Left forelimb (tissue), 1 donor: ENCODE measurements at places on chromosomes 6 and 20.

GRCh38 chr6:30321692-30322388 lies 4.9 kb upstream of the TRIM39 start:
- DNase-seq, result no peak

- DNase-seq, result no peak
Observed at GRCh38 chr6:45832063-45832462, 183.6 kb downstream of the CLIC5 start.

DNA sequence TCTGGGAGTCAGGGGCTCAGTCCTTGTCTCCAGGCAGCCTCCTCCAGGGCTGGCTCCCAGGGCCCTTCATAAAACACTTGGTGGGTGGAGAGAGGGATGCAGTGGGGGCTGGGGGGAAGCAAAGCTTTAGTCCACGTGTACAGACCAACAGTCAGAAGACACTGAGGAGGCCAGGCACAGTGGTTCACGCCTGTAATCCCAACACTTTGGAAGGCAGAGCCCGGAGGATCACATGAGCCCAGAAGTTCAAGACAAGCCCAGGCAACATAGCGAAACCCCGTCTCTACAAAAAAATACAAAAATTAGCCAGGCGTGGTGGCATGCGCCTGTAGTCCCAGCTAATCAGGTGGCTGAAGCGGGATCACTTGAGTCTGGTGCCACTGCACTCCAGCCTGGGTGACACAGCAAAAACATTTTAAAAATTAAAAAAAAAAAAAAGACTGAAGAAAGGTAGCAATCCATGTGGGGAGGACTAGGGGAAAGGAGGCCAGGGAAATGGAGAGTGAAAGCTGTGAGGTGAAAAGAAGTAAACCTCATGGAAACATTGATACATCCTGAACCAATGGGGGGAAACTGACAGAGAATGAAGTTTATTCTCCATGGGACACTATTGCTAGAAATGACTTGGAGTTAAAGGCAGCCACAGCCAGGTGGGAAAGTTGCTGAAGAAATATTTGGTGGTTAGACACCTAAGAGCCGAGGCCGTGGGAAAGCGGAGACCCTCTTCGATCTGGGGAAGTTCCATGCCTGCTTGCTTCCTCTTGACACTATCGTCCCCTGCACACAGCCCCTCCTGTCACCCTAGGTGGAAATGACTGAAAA lies 35.4 kb downstream of the PIM1 start:
- peak; percentile 36 for DNase-seq

DNA sequence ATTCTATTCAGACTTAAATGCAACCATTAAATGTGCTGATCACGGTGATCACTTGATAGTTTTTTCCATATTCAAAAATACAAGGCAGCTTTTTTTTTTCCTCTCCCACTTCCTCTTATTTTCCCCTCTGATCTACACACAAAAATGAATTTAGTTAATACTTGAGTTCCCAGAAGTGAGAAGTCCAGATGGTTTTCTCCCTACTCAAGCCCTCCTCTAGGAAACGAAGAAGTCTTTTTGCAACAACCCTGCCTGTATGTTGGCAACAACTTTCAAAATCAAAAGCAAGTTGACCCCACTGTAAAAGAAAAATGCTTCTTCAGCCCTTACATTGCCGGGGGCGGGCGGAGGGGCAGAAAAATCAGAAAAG lies 24.3 kb downstream of the ARHGAP18 start:
- DNase-seq, result no peak

- no peak for DNase-seq
Observed at GRCh38 chr6:86031713-86032112, 389.0 kb upstream of the SYNCRIP start.

DNA sequence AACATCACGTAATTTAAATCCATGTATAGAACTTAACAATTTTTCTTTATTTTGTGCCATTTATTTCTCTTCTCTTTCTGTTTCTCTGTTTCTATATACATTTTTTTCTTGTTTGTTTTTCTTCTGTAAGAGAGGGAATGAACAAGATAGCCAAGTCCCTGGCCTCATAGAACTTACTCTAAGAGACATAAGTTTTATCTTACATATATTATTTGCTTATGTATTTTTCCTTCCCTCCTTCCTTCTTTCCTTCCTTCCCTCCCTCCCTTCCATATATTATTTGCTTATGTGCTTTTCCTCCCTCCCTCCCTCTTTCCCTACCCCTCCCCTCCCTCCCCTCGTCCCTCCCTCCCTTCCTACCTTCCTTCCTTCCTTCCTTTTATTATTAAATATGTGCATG lies 13.0 kb downstream of the DOK5 start:
- no peak for DNase-seq

- DNase-seq, result no peak
Observed at GRCh38 chr6:132932588-132932987, 118.2 kb downstream of the RPS12 start.

DNA sequence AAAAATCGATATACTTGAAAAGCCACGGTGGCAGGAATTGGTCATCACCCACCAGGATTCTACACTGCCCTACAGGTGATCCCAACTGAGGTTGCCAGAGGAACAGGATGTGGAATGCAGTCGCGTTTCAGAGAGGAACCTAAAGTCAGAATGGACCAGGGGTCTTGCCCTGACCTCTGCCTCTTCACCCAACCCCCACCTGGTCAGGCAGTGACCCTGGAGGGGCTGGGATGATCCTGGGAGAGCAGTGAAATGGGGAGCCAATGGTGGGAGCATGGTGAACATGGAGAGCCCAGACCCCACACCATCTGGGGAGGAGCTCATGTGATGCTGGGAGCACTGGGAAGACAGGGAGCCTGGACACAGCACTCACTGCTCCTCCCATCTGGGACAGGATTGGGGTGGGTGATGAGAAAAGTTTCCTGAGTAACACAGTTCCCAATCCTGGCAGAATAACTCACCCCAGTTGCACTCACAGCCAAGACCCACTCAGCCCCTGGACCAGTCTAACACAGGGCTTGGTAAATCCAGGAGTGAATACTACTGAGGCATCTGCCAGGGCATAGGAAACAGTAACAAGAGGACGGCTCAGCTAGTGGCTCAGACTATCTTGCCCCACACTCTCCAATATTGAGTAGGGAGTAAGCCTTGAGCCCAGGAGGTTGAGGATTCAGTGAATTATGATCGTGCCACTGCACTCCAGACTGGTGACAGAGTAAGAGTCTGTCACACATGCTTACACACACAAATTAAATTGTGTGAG lies 1.7 kb upstream of the ULBP2 start:
- no peak for DNase-seq

GRCh38 chr6:167990016-167990945 lies 7.2 kb upstream of the KIF25 start:
- DNase-seq, result no peak

- no peak for DNase-seq
Observed at GRCh38 chr6:138690975-138691594, 82.5 kb upstream of the CCDC28A start.

DNA sequence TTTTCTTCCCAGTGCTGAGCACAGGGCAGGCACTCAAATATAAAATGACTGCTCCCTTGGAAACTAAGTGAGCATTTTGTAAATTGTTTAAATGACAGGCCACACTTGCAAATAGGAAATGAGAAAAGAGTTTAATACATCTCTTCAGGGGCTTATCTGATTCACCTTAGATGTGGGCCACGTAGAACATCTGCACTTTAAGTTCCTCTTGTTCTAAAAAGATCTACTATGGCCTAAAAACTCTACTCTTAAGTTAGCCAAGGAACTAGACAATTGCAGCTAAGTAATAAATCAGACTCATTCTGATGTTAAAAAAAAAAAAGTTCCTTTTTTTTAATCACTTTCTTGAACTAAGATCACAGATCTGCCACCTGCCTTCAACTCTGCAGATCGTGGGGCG lies 126.3 kb downstream of the KIF16B start:
- no peak for DNase-seq

DNA sequence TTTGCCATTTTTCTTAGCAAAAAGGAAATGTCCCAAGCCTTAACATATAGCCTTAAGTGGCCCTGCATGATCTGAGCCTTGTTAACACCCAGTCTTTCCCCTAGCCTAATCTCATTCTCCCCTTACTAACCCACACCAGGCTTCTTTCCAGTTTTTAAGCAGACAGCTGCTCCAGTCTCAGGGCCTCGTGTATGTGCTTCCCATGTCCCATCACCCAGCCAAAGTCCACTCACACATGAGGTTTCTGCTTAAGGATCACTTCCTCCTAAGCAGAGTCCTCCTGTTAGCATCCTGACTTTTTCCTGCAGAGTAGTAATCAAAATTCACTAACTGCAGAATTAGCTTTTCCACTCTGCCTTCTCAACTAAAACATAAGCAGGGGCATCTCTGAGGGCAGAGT lies 96.1 kb downstream of the SMLR1 start:
- DNase-seq, result no peak

DNA sequence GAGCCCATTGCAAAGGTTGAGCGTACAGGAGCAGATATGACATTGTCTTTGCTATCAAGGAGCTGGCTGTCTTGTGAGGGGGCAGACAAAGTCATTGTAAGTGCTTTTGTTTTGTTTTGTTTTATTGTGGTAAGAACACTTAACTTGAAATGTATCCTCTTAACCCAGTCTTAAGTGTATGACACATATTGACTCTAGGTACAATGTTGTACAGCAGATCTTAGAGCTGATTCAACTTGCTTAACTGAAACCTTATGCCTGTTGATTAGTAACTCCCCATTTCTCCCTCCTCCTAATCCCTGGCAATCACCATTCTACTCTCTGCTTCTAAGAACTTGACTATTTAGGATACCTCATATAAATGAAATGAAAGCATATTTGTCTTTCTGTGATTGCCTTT lies 429.0 kb downstream of the BMP2 start:
- DNase-seq, result no peak

GRCh38 chr6:167988154-167988495 lies 9.3 kb upstream of the KIF25 start:
- DNase-seq, result no peak

DNA sequence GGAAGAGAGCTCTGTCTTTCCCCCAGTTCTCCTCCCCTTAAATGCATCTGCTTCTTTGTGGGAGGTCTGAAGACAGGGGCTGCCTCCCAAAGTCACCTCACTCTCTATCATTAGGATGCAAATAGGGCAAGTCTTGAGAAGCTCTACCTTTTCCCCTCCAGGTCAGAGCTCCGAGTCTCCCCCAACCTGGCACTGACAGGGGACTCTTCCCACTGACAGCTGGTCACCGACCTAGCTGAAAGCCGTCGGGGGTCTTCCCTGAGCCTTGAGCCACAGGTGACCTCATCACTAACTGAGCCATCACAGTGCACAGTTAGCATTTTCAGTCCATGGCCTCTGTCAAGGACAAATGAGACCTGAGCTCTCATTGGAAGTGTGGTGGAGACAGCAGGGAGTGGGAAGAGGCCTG lies 386.7 kb downstream of the HACE1 start:
- DNase-seq, result no peak

DNA sequence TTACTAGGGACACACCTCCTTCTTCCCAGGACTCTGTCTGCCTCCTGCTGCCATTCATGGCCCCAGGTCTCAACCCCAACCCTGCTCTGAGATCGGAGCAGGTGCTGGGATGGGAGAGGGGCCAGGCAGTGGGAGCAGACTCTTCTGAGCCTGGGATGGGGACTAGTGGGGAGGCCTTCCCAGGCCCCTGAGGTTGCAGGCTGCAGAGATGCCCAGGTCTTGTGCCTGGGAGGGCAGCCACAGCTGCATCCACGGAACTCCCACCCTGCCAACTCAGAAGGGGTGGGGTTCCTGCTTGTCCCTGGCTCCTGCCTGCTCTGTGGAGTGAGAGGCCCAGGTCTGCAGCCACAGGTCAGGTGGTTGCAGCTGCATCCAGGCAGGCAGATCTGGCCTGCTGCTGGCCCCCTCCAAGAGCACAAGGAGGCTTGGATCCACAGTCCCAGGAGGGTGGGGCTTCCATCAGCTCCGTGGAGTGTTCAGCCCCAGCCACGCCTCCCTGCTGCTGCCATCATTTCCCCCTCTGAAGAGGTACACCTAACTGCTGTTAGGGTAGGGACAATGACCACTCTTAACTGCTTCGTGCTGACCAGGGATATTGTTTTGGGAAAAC lies 2.9 kb upstream of the SLC22A1 start:
- DNase-seq, result no peak

DNA sequence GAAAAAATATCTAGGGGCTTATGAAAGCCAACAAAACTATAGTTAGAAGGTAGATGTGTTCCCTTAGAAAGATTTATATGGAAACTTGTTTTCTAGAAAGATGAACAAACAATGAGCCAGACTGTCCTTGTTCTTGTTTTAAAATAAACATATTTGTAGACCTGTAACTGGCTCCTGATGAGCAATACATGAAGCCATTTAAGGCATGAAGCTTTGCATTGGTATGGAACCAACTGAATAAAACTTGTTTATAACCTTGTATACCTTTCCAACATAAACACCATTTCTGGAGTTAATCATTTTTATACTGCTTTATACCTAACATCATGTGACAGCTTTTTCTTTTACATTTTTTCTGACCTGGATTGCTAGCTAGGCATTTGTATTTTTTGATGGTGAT lies 247.8 kb downstream of the PRL start:
- DNase-seq, result no peak

- DNase-seq, result no peak
Observed at GRCh38 chr20:25459916-25460535, 52.6 kb downstream of the GINS1 start.

GRCh38 chr20:40778894-40779496 lies 90.0 kb upstream of the MAFB start:
- no peak for DNase-seq
